ENCODE measurements at places on chromosomes 2 and 18.

GRCh38 chr18:50727721-50728471 is 91.9 kb downstream of the MRO start:
- no peak for DNase-seq

- no peak for DNase-seq
Observed at GRCh38 chr18:725646-726045, 13.2 kb upstream of the ENOSF1 start.

- no peak for DNase-seq
Observed at GRCh38 chr2:83850071-83850725, 608.9 kb downstream of the SUCLG1 start.

DNA sequence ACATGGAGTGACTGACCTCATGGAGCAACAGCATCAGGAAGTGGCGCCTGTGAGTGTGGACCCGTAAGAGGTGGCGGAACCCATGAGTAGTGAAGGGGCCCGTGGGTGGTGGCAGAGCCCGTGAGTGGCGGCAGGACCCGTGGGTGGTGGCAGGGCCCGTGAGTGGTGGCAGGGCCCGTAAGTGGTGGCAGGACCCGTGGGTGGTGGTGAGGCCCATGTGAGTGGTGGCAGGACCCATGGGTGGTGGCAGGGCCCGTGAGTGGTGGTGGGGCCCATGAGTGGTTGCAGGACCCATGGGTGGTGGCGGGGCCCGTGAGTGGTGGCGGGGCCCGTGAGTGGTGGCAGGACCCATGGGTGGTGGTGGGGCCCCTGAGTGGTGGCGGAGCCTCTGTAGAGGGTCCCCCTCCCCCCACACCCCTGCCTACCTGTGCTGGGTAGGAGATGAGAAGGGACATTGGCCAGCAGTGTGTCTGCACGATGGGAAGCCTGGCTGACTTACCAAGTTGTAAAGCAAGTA is 407.7 kb upstream of the SALL3 start:
- DNase-seq = no peak

DNA sequence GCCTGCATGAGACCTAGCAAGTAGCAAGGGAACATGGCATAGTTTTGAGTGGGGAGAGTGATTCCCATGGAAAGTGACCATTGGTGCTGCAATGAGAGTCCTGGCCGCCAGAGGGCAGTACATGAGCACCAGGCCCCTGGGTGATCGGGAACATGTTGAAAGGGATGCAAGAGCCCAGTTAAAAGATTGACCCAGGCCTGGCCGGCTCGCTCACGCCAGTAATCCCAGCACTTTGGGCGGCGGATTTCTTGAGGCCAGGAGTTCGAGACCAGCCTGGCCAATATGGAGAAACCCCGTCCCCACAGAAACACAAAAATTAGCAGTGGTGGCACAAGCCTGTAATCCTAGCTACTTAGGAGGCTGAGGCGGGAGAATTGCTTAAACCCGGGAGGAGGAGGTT is 22.2 kb downstream of the FAP start:
- no peak for DNase-seq

- DNase-seq = no peak
Observed at GRCh38 chr2:1681323-1682180, 62.8 kb downstream of the PXDN start.

DNA sequence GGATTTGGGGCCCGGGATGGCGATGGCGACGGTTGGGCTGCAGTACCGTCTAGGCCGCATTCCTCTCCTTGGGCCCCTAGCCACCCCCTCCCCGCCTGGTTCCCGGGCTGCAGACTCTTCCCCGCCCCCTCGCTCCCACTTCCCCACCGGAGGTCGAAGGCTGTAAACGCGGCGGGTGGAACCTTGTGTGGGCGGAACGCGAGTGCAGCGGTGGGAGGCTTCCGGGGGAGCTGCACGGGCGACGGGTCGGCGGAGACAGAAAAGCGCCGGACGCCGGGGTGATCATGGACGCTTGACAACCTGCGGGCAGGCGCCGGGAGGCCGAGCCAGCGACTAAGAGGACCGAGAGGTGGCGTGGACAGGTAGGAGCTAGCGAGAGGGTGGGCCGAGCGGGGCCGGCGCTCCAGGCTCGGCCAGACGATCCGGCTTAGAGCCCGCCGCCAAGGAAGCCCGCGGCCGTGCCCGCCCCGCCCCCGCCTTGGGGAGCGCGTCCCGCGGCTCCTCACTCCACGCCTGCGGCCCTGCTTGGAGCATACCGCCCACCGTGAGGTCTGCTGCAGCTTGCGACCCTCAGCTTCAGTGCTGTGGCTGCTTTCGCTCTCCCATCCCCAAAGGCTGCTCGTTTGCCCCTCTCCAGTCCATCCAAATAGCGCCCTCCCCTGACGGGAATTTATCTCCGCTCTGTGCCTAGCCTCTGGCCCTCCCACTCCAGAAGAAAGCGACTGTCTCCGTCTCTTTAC is at the start of gene COPS7B:
COPS7B (plus strand) TSS at position 269 of the 740 bp plus-strand sequence. CDS start 2,126 bp downstream, outside the sequence.
- peak; percentile 35 for DNase-seq

DNA sequence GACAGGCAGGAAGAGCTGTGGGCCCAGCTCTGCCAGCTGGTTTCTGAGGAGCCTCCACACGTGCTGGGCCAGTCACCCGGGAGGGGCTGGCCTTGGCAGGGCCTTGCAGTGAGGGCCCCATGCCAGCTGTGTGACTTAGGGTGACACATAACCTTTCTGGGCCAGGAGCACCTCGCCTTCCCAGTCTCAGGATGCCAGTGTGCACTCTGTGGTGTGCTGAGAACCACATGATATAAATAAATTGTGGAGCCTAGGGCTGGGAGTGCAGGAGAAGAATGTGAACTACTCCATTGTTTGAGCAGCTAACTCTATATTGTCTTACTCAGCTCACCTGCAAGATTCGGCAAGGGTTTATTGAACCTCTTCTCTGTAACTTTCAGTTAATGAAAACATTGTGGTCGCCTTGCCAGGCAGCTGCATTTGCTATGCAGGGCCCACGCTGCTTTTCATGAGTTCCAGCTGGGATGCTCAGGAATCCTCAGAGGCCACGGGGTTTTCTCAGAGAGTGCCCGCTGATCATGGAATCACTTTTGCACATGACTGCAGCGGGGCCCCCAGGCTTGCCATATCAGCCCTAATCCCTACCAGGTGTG is 222.3 kb downstream of the SH3RF3 start:
- no peak for DNase-seq

GRCh38 chr18:46519870-46520269 is 137.2 kb downstream of the LOXHD1 start:
- DNase-seq = no peak

DNA sequence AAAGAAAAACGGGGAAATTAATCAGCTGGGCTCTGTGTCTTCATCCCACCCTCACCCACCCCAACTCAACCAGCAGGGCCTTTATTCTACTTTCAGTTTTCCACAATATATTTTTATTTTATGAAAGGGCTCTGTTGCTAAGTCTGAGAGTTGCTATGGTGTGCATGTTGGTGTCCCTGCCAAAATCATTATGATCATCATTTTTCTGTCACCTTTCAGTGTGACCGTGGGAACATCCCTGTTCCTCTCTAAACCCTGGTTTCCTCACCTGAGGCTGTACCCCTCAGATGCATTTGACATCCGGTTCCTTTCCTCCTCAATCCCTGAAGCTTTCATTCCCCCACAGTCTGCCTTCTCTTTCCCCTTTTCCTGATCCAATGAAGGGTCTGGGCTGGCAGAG is 180.5 kb downstream of the ZFP36L2 start:
- DNase-seq = no peak

DNA sequence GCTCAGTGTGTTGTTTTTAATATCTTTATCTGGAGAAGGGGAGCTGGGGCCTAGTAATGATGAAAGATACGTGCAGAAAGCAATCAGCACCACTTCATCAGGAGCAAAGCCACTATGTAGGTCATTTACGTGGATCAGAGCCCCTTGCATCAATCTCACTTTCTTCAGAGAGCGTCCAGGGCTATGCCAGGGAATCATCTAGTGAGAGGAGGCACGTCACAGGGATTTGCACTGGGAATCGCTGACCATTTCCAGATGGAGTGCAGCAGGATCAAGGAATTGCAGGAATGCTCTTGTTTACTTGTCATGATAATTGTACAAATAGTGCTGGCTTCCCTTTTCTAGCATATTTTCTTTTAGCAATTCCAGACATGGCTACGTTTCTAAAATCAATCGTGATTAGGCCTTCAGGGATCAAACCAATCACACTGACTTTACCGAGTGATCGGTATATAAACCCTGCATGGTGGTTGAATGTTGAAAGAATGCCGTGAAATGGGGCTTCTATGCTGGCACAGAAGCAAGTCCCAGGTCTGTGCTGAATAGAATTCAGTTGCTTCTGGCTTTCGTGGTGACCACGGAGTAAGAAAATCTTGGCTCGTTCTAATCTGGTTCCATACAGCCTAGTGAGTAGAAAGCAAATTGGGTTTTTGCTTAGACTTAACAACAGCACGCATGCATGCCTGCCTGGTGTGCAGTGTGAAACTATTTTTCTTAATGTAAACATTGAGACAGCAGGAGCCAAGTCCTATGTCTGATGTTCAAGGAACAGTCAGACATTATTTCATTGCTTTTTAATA is 122.8 kb downstream of the TMEM200C start:
- DNase-seq = no peak

DNA sequence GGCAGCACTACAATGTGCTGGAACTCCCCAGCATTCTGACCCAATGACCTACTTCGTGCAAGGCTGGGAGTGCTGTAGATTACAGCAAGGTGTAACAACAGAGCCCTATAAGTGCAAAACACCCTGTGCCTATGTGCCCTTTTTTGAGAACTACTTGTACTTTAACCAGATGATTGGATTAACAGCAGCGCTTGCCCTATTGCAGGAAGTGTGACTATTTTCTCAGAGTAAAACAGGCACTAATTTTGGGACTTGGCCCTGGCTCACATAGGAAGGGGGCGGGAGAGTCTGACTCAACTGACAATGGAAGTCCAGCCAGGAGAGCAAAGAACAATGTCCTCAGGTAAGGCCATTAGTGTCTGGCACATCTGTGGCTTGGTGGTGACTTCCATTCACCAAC is 35.6 kb upstream of the RNF125 start:
- DNase-seq = no peak

- DNase-seq = no peak
Observed at GRCh38 chr2:36427790-36428243, 72.2 kb downstream of the CRIM1 start.

- no peak for DNase-seq
Observed at GRCh38 chr18:47317824-47318508, 66.5 kb upstream of the SKOR2 start.

- DNase-seq = no peak
Observed at GRCh38 chr2:231163011-231163410, 35.4 kb upstream of the ARMC9 start.

GRCh38 chr2:100708333-100708732 is 111.6 kb upstream of the NPAS2 start:
- DNase-seq = no peak

DNA sequence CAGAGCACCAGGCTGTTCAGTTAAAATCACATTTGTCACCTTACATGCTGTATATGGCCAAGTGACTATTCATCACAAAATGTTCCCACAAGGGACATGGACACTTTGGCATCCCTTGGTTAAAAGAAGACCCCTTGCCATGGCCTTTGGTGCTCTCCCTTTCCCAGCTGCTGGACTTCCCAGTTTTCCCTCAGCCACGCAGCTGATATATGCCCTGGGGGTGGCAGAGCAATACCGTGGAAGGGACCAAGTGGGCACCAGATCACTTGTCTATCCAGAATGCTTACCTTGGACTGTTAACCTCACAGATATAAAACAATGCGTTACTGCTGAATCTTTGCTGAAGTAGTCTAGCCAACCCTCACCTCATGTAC is 35.3 kb downstream of the PAIP2B start:
- no peak for DNase-seq

- DNase-seq = no peak
Observed at GRCh38 chr2:223725494-223725893, 111.9 kb downstream of the AP1S3 start.

GRCh38 chr2:235083822-235084221 is 132.0 kb downstream of the SH3BP4 start:
- DNase-seq = no peak

- no peak for DNase-seq
Observed at GRCh38 chr18:25349131-25349925, 2.6 kb downstream of the ZNF521 start.

GRCh38 chr2:26615336-26615859 is 25.8 kb downstream of the CIB4 start:
- DNase-seq = no peak

DNA sequence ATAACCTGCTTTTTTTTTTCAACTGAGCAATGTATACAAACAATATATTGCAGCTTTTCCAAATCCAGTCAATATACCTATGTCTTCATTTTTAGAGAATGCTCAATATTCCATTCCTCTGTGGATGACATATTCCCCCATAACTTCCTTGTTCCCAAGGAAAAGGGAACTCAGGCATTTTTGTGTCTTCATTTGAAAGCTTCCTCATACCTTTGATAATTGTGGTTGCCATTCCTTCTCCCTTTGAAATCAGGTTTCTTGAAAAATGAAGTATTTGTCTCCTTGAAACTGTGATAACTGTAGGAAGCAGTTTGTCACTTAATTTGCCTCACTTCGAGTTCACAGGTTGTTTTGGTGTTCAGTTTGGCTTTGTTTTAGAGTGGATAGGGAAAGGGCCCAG is 13.5 kb downstream of the ELAC1 start:
- no peak for DNase-seq

DNA sequence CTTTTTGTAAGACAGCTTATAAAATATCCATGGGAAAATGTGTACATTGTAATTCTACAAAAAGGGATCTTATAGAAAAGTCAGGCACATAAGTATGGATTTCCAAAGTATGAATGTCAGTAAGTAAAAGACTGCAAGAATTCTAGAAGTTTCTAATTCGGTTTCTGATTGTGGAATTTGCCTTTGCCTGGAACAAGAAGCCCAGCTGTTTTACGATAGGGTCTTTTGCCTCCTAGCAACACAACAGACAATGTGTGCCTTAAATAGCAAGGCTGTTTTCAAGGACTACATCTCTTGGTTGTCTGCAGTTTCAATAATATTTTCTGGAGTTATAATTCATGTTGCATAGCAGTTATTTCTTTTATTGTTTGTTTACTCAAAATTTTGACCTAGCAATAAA is 312.9 kb downstream of the MTX2 start:
- DNase-seq = no peak

- no peak for DNase-seq
Observed at GRCh38 chr2:62338111-62338510, 142.2 kb downstream of the B3GNT2 start.

GRCh38 chr2:70116936-70117552 is 29.8 kb downstream of the PCBP1 start:
- no peak for DNase-seq

DNA sequence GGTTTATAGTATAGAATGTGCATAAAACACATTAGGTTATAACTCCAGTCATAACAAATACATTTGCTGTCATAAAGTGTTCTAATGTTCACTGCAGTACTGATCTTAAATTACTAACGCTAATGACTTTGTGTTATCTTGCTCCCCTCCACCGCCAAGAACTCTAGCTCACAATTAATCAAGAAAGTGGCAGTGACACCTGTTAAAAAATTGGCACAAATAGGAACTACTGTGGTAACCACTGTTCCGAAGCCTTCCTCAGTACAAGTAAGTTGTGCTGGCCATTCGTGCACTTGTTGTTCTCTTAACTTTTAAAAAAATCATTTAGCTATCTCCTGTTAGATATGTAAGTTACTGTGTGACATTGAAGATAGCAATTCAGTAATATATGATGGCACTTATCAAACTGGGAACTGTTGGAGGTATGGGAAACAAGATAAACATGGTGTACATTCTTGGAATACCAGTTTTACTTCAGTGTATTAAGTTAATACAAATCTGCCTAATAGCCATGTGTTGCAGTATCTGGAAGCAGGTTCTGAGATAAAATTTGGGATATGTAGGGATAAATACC is 41.2 kb downstream of the TAF4B start:
- no peak for DNase-seq
